Memory B cell (primary cell): ENCODE measurements at places on chromosomes 4 and X.
A peak's percentile ranks its signal among the peaks of the same experiment; 100 is the strongest.

DNA sequence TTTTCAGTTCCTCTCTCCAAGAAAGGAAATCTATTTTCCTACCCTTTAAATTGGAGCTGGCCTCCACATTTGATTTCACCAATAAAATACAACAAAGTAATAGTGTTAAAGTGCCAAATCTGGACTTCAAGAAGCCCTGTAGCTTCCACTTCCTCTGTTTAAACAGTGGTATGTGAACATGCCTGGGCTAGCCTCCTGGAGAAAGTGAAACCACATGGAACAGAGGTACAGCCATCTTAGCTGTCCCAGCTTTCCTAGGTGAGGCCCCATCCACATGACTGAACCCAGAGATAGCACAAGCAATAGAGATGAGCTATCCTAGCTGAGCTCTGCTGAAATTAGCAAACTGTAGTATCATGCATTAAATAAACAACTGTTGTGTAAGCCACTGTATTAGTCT is 131.8 kb upstream of the VCX start:
- DNase-seq, result no peak

DNA sequence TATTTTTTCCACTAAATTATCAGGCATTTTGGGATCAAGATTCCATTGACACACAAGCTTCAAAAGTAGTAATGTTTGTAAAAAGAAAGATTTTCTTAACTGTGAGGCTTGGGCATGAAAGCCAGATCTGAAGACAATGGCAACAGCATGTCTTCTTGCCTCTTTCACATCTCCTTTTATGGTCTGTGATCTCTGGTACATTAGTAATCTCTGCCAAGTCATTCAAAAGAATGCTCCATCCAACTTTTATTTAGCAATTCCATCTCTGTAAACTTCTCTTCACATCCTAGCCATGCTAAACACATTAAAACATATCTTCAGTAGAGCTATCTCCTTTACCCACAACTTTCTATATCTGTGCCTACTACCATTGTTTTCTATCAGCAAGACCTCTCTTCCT is 465.4 kb downstream of the FAT4 start:
- no peak for DNase-seq

GRCh38 chr4:38867478-38868058 is at the start of gene FAM114A1:
TSS of gene FAM114A1 (plus strand) at chr4:38867806. CDS start at chr4:38878079, 10,273 bp downstream.
- DNase-seq, result peak; percentile 36

GRCh38 chr4:138560448-138560847 is 318.3 kb upstream of the SLC7A11 start:
- no peak for DNase-seq

DNA sequence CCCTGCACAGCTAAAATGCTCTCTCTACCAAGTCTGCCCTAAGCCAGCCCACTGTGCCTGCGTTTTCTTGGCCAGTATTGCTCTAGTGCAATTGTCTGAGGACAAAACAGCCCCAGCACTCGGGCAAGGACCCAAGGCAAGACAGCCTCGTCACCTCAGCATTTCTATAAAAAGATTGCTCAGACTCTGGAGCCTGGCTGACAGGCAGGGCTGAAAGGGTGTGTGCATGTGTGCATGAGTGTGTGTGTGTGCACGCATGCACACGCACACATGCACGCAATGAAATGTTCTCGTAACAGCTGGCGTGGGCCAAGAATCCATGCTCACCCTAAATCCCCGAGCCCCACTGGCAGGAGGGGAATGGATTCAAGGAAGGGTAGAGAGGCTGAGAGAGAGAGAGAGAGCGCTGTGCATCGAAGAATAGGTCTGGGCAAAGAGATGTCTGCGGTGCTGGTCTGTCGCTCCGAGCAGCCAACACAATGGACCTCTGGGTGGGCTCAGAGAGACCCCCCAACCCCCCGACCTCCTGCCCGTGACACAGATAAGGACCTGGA is 579.2 kb downstream of the BCOR start:
- no peak for DNase-seq

DNA sequence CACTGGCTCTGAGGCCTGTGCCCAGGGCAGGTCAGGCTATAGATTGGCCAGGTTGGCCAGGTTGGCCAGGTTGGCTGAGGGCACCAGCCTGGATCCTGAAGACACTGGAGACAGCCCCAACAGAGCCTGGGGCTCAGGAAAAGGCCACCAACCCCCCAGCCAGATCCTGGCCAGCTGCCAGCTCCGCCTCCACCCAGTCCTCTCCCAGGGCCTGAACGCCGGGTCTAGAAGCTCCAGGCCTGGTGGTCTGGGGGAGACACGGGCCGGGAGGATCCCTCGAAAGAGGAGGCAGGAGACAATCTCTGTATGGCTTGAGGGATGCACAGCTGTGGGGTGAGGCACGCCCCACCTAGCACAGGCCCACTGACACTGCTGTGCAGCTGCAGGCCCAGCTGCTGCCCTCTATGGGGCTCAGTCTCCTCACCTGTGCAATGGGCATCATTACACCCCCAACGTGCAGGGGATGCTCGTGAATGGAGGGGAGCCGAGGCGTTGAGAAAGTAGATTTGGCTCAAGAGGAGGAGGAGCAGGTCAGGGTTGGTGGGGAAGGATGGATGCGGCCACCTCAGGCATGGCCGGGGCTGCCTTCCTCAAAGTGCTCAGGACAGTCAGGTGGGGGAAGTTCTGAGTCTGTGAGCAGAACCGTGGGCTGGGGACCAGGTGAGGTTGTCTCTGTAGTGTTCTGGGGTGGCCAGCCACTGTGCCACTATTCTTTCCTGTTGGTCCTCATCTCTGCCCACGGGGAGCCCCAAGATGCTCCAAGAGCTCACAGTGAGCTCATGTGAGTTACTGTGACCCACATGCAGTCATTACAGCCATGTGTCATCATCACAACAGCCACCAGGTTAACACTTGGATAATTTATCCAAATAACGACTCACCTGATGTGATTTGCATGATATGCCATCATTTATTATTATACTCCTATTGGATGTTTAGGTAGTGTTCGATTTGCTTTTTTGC is 10.8 kb upstream of the GAGE10 start:
- no peak for DNase-seq

GRCh38 chrX:20567108-20567507 is 300.4 kb upstream of the RPS6KA3 start:
- DNase-seq, result no peak

GRCh38 chrX:72308566-72309296 is 3.0 kb upstream of the CITED1 start:
- DNase-seq, result peak; percentile 28

- DNase-seq, result no peak
These were observed 227.8 kb upstream of the GATB start for GRCh38 chr4:151988591-151988990.

DNA sequence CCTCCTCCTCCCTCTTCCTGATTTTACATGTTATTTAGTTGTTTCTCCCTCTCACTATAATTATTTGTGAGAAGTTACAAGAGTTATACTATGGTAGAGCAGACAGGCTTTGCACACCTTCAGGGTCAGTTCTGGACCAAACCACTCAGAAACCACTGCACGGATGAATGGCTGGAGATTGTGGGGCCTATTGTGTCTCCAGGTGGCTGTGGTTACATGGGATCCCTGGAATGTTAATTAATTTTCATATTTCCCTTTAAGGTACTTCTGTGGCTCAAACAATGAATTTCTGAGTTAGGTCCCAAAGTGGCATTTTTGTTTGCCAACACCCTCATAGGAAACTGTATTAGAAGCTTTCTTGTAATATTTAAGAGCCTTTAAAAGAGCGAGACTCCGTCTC is 151.9 kb downstream of the BMPR1B start:
- DNase-seq, result no peak

DNA sequence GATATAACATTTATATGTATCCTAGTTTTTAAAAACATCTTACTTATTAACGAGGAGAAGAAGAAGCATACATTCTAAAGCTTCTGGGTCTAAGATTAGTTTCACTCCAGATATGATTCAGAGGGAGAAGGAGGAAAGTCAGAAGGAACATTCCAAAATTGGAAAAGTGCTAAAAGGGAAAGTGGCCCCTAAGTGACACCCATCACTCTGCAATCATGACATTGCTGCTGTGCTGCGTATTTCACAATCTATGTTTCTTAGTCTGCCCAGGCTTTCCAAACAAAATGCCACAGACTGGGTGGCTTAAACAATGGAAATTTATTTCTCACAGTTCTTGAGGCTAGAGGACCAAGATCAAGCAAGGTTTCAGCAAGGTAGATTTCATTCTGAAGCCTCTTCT is 72.5 kb upstream of the ATOH1 start:
- DNase-seq, result no peak

DNA sequence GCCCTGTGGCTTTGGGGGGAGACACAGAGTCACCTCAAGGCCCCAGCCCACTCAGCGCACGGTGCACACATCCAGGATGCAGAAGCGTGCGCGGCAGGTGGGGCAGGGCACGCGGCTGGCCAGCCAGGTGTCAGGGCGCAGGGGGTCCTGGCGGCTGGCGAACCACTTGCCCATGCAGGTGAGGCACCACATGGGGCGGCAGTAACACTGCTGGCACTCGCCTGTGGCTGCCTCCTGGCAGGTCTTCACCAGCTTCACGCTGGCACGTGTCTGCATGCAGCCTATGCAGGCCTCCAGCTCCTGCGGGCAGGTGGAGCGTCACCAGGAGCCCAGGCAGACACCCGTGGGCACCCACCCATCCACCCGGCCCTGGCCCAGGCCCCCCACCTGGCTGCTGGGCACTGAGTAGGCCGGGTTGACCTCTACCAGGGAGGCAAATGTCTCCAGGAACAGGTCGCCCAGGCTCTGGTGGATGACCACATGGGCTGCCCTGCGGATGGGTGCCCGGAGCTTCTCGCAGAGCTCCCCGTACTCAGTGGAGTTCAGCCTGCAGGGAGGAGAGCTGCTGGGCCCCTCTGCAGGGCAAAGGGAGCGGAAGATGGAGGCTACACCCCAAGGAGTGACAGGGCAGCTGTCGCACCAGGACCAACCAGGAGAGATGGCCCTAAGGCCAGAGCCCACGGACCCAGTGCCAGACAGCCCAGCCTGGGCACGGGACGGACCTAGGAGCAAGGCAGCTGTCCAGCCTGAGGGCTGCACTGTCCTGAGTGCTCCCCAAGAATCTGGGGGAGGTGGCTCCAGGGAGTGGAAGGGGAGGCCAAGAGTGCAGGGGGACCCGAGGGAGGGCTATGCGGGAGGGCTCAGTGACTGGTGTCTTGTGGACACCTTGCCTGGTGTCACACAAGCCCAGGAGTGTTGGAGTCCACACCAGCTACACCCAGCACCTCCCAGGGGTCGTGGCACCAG is 3.7 kb downstream of the TMEM129 start:
- no peak for DNase-seq

DNA sequence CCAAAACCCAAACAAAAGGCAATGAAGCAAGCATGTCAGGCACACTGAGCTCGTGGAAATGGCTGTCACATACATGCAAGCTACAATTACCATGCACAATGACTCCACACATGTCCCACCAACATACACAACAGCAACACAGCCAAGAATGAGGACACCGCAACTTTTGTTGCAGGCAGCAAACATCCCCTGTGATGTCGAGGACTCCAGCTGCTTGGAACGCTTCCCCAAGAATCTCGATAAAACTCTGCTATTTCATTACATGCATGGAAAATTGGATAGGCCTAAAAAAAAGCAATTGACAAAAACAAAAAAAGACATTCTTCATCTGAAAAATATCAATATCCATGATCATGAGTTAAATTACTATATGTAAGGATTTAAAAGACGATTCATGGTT is 11.8 kb downstream of the ANOS1 start:
- DNase-seq, result no peak

GRCh38 chr4:26349496-26349895 is 28.7 kb downstream of the RBPJ start:
- DNase-seq, result no peak

- DNase-seq, result no peak
These were observed 131.4 kb downstream of the CHIC2 start for GRCh38 chr4:53932796-53933610.

- no peak for DNase-seq
These were observed 68.6 kb upstream of the HS3ST1 start for GRCh38 chr4:11497212-11497806.

- no peak for DNase-seq
These were observed 252.4 kb upstream of the CPEB2 start for GRCh38 chr4:14749910-14750309.

DNA sequence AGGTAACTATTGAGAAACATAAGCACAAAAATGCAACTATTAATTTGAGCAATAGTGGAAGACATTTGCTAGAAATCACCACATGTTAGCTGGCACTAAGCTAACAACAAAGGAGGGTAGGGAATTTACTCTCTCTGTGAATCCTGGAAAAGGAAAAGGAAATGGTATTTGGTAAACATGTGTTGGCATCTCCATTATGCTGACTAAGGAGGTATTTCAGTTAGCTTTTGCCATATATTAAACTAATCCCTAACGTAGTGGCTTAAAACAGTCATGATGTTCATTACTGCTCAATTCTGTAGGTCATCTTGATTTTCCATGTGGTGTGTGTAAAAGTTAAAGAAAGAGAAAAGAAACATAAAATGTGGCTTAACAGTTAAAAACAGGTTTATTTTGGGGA is 1686.5 kb upstream of the PCDH7 start:
- DNase-seq, result no peak

DNA sequence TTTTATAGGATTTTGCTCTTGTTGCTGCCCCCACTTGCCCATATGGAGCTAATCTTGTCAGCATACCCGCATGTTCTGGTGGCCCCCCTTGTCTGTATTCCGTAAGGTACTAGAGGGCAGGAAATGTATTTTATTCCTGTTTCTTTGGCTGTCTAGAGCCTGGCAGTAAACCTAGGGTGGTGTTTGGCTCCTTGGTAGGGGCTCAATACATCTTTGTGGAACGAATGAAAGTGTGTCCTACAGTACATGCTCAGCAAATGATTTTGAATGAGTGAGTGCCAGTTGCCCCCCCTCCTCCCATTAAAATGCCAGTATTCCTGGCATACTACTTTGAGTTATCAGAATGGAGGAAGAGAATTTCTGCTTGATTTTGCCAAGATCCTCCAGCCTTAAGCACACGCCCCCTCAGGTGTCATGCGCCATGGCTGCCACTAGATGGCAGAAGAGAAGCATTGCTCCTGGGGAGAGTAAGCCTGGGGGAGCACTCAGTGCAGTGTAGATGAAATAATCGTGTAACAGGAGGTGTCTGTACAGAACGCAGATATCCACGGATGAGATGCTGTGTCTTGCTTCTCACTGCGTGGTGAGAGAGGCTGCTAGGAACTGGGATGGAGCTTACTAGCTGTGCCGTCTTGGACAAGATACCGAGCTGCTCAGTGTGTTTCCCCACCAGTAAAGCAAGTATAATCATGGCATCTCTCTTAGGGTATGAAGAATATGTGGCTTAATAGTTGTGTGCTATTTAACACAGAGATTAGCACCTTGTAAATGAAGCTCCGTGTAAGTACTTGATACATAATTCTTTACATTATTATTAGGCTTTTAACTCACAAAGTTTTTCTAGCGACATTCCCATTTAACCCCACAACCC is 17.2 kb upstream of the RNF212 start:
- DNase-seq, result peak; percentile 85

DNA sequence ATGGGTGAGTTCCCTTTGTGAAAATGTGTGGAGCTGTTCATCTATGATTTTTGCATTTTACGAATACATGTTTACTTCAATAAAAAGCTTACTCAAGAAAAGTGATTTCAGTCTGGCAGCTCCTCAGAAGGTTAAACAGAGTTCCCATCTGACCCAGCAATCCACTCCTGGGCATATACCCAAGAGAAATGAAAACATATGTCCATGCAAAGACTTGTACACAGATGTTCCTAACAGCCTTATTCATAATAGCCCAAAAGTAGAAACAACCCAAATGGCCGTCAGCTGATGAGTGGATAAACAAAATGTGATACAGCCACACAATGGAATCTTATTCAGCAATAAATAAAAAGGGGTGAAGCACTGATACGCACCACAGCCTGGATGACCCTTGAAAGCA is 20.8 kb downstream of the CLCN4 start:
- DNase-seq, result no peak
